ENCODE measurements at places on chromosomes 3 and 15.

DNA sequence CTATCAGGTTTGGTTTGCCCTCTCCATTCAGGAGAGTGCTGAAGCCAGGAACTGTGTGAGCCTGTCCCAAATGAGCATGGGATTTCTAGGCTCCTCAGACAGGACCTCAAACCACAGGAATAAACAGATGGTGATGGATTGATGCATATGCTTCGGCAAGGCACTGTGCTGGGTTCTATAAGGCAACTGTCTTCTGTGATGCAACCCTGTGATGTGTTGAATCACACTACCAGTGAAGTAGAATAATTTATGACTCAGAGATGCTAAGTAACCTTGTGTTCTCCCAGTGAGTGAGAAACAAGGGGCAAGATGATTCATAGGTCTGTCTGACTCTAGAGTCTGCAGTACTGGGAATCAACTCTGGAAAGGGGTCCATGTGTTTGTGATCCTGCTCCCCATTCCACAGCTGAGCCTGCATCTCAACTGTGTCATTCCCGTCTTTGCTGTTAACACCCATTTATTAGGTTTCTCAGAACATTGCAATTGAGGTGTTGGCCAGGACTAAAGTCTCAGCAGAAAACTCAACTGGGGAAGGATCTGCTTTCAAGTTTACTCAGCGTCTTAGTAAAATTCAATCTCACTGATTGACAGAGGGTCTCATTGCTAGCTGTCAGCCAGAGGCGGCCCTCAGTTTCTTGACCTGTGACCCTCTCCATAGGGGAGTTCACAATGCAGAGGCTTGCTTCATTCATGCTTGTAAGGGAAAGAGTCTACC is 510.1 kb upstream of the CFAP20DC start:
- DNase-seq = peak; percentile 98

GRCh38 chr3:141686466-141687291 is 51.4 kb upstream of the RNF7 start:
- DNase-seq = peak; percentile 39

- peak; percentile 44 for DNase-seq
Observed at GRCh38 chr3:44999782-45000181, 23.7 kb downstream of the EXOSC7 start.

GRCh38 chr3:12303993-12304392 is 15.1 kb downstream of the PPARG start:
- no peak for DNase-seq

GRCh38 chr3:188233320-188233719 is 79.4 kb downstream of the LPP start:
- DNase-seq = peak; percentile 22

DNA sequence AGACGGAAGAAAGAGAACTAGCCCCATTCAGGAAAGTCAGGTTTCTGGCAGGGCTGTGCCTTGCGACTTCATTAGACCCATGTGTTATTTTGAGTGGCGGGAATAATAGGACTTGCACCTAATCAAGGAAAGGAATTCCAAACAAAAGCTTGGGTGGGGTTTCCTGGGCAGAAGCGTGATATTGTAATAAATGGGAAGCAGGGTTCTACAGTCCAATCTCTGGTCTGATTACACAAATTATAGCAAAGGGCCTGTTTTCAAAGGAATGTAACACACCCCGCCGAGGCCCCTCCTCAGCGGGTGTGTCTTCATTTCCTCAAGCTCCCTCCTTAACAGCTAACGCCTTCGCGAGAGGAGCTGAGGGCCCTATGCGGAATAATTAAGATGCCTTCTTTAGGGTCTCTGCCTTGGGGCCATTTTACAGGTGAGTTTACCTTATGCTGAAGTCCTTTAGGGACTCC is 396.0 kb upstream of the C2CD4B start:
- DNase-seq = no peak

DNA sequence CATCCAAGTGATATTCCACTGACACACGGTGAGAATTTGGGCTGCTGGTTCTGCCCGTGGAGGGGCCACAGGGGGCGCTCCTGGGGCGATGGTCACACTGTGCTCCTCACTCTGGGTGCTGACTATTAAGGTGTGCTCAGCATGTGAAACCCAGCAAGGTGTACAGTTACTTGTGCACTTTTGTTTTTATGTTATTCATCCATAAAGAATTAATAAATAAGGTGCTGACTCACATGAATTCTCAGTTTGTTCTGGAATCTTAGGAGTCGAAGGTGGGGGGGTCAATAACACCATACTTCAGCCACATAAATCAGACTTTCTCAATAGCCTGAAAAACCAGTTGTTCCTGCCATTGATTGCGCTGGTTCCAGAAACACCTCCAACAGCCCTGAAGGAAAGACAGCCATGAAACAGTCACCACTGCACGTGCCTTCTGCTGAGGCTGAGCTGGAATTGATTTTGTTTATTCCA is 53.5 kb upstream of the SPATA12 start:
- DNase-seq = peak; percentile 100

- no peak for DNase-seq
Observed at GRCh38 chr3:38558864-38559263, 62.7 kb downstream of the EXOG start.

- peak; percentile 24 for DNase-seq
Observed at GRCh38 chr3:50536471-50537180, 30.9 kb downstream of the C3orf18 start.

DNA sequence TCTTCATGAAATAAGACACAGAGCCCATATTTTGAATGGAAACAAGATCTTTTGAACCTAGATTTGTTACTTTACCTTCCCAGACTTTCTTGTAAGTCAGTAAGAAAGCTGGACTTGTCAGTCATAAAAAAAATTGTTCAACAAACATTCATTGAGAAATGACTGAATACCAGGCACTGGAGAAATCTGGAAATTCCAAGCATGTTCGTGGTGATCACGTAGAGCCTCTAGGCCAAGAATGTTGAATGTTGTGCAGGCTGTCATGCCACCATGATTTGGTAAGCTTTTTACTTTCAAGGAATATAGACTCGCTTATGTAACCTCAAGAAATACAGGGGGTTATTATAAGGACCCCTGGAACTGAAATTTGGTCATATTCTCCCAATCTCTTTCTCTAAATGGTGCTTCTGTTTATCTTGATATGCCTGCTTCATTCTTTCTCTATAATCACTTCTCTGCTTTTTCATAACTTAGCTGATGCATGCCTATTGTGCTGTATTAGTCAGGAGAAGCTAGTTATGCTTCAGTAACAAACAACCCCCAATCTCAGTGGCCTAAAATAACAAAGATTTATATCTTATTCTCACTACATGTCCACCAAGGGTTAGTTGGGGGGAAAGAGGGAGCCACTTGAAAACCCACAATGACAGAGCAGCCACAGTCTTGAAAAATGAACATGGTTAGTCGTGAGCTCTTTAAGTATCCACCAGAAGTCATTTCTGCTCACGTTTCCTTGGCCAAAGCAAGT is 3.4 kb upstream of the TPM1 start:
- peak; percentile 82 for DNase-seq

GRCh38 chr15:20356444-20356910 is 185.1 kb downstream of the GOLGA6L6 start:
- no peak for DNase-seq

Data from epithelial cell of esophagus (primary cell).